ENCODE measurements at places on chromosomes 4 and X. TPM values are rescaled to one million over a fixed set of nuclear protein-coding genes. Genes with fewer than 3 reads are reported as not detected.

- DNase-seq = no peak
Observed at GRCh38 chr4:78661086-78661690, 109.6 kb downstream of the ANXA3 start.

DNA sequence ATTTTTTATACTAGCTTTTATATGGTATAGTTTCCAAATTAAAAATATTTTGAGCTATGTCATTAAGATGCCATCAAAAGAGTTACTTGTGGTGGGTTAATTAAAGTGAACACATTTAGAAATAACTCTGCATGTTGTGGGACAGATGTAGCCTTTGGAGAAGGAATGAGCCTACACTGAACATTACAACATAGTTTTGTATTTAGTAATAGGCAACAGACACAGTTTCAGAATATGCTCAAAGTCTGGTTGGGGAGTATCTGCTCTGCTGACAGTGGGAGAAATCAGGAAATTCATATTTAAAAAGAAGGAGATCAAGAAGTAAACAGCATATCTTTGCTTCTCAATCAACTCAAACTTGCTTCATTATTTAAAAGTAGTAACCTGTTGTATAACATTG, 23.7 kb downstream of the EMCN start:
- no peak for DNase-seq

- peak; percentile 86 for DNase-seq
Observed at GRCh38 chr4:86543560-86544309, 50.4 kb upstream of the PTPN13 start.

GRCh38 chr4:37989398-37990260, 29.4 kb downstream of the PTTG2 start:
- DNase-seq = no peak

DNA sequence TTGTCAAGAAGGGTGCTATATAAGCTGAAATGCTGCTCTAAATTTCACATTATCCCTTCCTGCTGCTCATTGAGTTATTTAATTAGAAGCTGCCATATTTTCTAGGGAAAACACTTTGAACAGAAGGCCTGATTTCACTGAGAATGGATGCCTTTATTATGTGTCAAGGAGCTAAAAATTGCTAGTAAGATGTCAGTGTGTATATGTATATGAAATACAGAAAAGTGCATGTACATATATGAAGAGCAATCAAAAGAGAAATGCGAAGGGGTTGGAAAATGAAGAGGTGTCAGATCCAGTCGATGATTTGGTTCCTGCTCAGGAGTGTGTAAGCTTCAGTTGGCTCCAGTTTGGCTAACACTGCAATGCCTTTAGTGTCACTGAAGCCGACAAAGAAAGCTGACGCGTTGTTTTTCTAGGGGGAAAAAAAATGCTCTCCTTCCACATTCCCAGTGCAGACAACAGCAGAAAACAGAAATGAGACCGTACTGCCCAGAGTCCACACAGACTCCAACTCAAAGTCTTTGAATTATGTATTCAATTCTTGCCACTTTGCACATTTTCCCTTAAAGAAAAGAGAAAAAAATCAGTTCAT, 154.2 kb downstream of the NHS start:
- no peak for DNase-seq

- no peak for DNase-seq
Observed at GRCh38 chr4:8359193-8359592, 81.3 kb downstream of the ACOX3 start.

GRCh38 chrX:105781804-105782203, 40.5 kb upstream of the NRK start:
- DNase-seq = no peak

DNA sequence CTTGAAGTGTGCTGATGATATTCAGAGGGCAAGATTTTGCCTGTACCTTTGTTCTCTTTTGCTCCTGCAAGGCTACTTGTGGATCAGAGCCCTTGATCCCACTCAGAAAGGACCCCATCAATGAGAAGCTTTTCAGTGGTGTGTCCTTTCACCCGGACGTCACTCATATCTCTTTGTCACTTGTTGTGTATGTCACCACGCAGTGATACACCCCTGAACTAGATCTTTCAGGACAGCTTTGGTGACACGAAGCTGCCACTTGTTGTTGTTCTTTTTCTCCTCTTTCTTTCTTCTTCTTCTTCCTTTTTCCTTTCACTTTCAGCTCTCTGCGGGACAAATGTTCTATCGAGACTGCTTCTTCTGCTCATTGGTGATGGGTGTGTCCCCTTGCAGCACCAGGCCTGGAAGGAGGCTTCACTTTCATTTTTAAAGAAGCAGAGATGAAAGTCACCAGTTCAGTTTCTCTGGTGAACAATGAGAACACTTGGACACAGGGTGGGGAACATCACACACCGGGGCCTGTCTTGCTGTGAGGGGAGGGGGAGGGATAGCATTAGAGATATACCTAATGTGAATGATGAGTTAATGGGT, 83.6 kb downstream of the NBDY start:
- no peak for DNase-seq

GRCh38 chr4:133190098-133190497, 41.0 kb downstream of the PCDH10 start:
- DNase-seq = no peak

DNA sequence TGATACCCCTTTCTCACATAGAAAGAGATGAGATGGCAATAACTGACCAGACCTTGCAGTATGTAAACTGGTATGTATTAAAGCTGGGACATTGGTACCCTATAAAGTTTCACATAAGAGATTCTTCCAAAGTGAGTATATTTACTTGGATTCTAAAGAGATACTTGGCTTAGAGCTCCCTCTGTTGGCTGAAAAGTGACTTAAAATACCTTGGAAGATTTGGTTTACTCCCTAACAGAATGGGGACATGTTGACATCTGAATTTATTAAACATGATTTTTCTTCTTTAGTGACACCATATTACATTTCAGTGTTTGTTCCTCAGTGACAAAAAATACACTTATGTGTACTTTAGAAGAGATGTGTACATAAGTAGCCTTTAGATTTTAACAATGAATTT, 47.9 kb upstream of the RGN start:
- peak; percentile 73 for DNase-seq

DNA sequence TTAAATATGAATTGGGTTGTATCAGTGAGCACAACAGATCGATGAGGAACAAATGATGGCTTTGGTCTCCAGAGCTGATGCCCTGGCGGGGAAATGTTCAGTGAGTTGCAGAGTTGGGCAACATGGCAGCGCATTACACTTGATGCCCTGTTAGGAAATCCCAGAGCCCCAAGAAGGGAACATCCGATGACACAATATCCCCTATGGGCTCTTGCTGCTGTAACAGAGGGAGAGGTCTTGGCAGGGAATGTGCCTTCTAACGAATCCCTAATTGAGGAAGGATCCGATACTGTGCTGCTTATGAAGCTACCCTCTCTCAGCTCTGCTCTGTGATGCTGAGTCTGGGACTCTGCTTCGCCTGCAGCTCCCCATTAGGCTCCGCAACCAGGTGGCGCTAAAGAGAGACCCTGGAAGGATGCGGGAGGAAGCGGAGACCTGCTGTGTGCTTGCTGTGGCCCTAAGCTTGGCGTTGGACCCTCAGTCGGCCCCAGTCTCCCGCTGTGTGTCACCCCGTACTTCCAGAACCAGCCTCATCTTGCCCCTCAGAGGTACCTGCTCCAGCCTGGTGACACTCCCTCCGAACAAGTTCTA, 38.9 kb downstream of the PDHA1 start:
- DNase-seq = peak; percentile 74

- DNase-seq = no peak
Observed at GRCh38 chrX:132624466-132624865, 135.6 kb upstream of the MBNL3 start.

DNA sequence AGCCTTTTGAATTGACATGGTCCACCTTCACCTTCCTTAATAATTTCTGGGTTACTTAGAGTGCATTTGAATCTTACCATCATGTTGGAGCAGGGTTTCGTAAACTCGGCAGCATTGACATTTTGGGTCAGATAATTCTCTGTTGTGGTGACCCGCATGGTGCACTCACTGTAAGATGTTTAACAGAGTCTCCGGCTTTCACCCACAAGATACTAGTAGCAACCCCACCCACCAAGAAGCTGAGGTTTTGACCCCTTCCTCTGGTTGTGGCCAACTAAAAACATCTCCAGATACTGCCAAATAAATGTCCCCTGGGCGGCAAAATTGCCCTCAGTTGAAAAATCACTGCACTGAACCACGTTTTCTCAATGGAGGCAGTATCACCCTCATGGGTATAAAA, 62.7 kb downstream of the CHST7 start:
- no peak for DNase-seq

Gene SORCS2
- 12.9 TPM for total RNA-seq

Gene TXK
- not detected for total RNA-seq

Gene VEGFD
- 0.46 TPM for total RNA-seq
